Spinal cord (tissue), 10 donors: ENCODE measurements at places on chromosomes 3 and 15.

GRCh38 chr3:107430996-107431245 is 53.7 kb downstream of the CCDC54 start:
- DNase-seq = peak; percentile 21

DNA sequence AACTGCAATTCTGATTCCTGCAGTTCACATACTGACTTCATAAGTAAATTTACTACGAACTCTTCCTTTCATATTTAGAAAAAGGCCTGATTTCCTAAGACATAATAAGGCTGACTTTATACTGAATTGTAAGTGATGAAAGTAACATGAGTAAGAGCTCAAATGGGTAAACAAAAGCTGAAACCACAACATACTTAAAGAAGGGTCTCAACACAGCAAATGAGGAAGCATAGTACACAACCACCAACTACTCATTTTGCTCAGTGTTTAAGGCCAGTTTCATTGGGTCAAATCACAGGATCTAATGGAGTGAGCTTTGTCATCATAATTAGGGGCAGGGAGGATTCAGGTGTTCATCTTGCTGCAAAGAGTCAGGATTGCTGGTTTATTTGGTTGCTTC is 81.4 kb downstream of the SETD2 start:
- DNase-seq = no peak

DNA sequence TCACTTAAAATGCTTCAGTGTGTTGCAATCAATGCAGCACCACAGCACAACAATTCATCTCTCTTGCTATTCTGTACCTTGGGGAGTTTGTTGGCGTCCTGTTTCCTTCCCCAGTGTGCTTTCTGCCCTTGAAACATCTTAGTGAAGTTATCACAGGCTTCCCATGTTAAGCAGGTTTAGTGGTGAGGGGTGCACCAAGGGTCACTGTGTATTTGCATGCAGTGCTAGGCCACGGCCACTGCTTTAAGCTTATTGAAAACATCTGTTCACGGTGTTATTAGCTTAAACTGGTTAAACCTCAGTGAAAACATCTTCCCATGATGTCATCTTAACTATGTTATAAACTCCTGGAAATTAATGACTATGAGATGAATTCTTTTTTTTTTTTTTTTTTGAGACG is 217.3 kb upstream of the GOLIM4 start:
- no peak for DNase-seq

GRCh38 chr3:57746156-57747010 is 9.7 kb upstream of the SLMAP start:
- no peak for DNase-seq

- no peak for DNase-seq
These were observed 519.3 kb upstream of the ARPP21 start for GRCh38 chr3:35120026-35120425.

- DNase-seq = no peak
These were observed at the start of gene TPRG1 for GRCh38 chr3:189171707-189172106. TPRG1 (plus strand) TSS chr3:189171971; CDS start chr3:189207385, 35,414 bp downstream.

DNA sequence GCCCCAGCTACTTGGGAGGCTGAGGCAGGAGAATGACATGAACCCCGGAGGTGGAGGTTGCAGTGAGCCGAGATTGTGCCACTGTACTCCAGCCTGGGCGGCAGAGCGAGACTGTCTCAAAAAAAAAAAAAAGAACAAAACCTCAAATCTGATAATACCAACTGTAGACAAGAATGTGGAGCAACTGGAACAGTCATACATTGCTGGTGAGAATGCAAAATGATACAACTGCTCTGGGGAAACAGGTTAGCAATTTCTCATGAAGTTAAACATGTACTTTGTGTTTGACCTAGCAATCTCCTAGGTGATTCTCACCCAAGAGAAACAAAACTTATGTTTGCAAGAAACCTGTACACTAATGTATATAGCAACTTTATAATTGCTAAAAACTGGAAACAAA is 4.4 kb upstream of the VHL start:
- no peak for DNase-seq

GRCh38 chr15:78695854-78696253 is 54.8 kb upstream of the CHRNB4 start:
- no peak for DNase-seq

DNA sequence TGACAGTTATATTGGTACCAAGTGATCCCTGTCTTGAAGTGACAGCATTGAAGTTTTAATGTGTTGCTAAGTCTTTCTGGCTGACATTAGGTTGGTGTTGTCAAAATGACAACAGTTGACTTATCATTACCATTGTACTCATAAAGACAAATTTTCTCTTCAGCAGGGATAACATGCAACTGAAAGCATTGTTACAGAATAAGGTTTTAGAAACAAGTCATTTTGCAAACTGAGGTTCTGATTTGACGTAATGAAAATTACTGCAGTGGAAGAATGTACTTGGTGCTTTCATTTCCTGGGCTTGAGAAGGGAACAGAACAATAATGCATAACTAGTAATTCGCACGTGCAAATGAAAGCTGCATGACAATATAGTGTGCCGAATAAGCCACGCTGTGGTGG is 75.1 kb downstream of the MOBP start:
- no peak for DNase-seq

DNA sequence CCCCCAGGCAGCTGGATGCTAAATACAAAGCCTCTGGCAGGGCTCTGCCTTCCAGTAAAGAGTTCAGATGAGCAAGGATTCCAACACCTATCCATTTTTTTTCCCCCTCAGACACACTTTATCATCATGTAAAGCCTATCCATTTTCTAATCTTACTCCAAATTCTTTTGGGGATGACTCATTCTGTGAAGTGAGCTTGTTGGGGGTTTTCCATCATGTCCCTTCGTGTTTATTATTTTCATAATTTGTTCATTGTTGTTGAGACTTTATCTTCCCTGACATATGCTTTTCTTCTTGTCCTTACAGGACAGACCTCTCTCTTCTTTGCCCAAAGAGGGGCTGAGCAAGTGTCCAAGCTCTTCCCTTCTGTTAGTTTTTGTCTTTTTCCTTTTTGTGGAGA is 34.7 kb upstream of the SH3BP5 start:
- no peak for DNase-seq

DNA sequence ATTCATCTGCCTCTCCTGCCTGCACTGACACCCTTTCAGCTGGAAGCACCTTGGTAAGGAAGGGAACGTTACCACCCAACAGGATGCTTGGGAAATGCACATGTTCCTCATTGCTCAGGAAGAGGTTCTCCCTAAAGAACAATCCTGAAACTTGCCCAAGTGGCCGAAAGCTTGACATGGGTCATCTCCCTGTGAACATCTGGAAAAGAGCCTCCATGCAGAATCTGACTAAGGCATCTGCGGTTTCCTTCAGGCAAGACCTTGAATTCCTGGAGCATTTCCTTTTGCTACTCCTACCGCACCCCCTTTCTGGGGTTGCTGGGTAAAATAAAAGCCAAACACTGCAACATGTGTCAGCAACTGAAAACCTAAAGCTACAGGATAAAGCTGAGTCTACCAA is 68.7 kb upstream of the SNRK start:
- no peak for DNase-seq

DNA sequence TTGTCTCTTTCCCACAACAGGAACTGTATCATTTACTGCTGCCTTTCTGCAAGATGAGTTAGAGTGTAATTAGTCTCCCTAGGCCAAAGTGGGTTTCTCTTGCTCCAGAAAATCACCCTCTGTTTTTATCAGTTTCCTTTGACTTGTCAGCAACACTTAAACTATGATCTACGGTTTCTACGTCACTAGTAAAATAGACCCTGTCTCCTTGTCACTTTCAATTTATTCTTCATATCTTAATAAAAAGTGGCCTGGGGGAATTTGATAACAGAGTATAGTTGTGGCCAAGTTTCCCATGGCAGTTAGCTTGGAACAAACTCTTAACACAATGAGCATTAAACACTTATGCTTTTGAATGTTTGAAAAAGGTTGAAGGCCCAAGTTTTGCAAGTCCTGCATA is 79.6 kb downstream of the CGNL1 start:
- DNase-seq = no peak

- DNase-seq = no peak
These were observed 163.8 kb downstream of the EBLN2 start for GRCh38 chr3:73225146-73225855.

DNA sequence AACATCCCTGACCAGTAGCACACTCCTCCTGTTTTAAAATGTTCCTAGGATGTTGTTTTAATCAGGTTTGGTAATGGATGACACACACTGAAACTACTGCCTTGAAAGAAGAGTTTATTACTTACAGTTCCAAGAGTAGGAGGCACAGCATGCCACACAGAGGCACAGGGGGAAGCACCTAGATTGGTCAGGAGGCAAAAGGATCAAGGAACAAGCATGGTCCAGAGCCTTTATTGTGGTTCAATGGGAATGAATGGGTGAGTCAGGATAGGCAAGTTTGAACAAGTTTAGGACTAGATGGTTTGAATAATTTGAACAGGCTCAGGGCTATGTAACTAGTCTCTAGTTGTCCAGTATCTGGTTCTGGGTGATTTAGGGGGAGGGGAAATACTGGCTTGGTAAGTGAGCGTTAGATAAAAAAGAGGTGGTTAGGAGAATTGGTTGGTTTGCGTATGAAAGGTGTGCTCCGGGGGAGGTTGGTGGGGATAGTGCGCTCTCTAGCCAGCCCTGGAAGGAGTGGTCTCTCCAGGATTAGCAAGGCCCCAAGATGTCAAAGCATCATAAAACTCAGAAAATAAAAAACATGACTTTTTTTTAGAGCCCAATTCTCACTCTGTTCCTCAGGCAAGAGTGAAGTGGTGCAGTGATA is 35.1 kb downstream of the TMOD3 start:
- no peak for DNase-seq

GRCh38 chr3:22451501-22451900 is 700.5 kb upstream of the ZNF385D start:
- peak; percentile 26 for DNase-seq

DNA sequence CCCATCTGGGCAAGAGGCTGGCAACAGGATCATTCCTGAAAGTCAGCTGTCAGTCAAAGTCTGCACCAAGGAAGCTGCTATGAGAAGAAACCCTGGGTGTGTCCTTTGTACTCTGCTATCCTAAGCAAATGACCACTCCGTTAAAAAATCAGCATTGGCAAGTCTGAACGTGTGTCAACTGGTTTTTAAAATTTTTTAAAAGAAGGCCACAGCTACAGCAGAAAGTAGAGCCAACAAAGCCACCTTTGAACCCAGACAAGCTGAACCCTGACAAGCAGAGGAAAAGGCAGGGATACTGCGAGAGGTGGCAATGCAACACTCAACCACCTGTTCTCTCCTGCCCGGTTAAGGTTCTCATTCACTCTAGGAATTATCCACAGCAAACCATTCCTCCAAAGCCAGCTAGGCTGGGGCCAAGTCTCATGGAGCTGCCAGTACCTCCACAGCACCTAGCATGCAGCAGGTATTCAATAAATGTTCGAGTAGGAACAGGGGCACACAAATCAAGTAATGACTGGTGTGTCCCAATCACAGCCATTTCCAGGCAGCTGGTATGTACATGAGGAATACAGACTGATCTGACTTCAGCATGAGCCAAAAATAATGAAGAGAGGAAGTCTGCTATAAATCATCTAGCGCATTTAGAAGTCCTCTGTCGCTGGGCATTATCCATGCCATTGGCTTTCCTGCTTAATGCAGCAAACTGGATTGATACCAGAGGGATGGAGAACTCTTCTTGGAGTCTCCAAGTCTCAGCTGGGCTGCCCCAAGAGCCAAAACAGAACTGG is 76.0 kb downstream of the ADCY5 start:
- no peak for DNase-seq

- no peak for DNase-seq
These were observed 109.1 kb upstream of the TNFAIP8L3 start for GRCh38 chr15:51203797-51204196.

GRCh38 chr3:130933801-130934345 is 40.0 kb downstream of the ATP2C1 start:
- DNase-seq = no peak

- no peak for DNase-seq
These were observed 398.7 kb downstream of the SHQ1 start for GRCh38 chr3:72449551-72449950.

- DNase-seq = no peak
These were observed 99.7 kb downstream of the NAALADL2 start for GRCh38 chr3:174958671-174959328.
